ENCODE measurements at places on chromosomes 11 and 22.

GRCh38 chr22:36725366-36726006 lies 21.9 kb upstream of the CACNG2 start:
- no peak for DNase-seq

DNA sequence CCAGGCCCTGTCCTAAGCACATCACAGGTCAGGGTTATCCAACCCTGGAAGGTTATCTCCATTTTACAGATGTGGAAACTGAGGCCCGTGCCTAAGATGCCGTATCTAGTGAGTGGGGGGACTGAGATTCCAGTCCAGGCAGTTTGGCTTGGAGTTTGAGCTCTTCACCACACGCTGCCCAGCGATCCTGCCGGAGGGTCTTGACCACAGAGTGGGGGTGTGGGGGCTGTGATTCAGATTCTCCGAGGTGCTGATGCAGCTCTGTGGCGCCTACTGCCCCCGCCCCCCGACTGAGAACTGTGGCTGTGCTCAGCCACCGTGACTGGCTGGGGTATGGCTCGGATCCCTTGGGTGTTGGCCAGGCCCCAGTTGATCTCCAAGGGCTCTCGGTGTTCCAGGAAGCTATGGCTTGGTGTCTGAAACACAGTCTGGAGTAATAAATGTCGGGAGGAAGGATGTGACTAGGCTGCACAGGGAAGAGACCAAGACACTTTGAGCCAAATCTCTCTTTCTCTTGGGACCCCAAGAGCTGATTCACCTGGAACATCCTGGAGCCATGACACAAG lies 60.6 kb upstream of the RASD2 start:
- DNase-seq: no peak

GRCh38 chr11:65488273-65489034 lies 10.4 kb upstream of the MALAT1 start:
- peak; percentile 43 for DNase-seq

DNA sequence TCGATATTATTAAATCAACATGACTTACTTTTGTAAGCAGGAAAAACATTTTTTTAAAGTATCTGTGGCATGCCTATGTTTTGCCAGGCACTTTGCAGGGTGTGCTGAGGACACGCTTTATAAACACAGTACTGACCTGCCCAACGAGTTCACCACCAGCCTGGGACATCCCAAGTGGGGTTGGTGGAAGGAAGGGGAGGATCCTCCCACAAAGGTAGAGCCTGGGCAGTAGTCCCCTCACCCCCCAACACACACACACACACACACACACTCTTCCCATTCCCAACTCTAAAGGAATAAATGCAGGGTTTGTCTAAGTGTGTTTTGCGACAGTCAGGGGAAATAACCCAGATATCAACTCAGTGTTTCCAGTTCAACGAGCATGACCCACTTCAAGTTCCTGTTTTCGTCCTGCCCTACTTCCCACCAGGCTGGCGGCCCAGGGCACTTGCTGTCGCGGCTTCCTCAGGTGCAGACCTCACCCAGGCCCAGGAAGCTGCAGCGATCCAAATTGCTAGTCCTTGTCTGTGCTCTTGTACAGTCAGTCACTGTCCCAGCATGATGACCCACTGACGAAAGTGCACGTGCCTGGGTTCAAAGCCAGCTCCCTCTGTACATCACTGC lies 3.1 kb downstream of the CERK start:
- peak; percentile 79 for DNase-seq

GRCh38 chr11:129316781-129317180 lies 58.9 kb upstream of the BARX2 start:
- no peak for DNase-seq

DNA sequence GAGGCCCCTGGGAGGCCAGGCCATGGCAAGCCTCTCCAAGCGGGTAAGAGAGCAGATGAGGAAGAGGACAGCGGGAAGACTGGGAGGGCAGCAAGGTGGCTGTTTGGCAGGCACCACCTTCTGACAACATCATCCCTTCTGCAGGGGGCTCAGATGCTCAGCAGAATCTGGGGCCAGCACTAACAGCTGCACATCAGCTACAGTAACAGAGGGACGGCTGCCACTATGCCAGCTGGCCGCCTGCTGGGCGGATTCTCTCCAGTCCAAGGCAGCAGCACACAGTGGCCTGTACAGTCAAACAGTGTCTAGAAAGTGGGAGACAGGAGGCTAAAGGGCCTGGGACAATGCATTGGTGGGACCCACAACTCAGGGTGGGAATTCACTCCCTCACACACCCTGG lies 10.7 kb upstream of the TXN2 start:
- DNase-seq: no peak

DNA sequence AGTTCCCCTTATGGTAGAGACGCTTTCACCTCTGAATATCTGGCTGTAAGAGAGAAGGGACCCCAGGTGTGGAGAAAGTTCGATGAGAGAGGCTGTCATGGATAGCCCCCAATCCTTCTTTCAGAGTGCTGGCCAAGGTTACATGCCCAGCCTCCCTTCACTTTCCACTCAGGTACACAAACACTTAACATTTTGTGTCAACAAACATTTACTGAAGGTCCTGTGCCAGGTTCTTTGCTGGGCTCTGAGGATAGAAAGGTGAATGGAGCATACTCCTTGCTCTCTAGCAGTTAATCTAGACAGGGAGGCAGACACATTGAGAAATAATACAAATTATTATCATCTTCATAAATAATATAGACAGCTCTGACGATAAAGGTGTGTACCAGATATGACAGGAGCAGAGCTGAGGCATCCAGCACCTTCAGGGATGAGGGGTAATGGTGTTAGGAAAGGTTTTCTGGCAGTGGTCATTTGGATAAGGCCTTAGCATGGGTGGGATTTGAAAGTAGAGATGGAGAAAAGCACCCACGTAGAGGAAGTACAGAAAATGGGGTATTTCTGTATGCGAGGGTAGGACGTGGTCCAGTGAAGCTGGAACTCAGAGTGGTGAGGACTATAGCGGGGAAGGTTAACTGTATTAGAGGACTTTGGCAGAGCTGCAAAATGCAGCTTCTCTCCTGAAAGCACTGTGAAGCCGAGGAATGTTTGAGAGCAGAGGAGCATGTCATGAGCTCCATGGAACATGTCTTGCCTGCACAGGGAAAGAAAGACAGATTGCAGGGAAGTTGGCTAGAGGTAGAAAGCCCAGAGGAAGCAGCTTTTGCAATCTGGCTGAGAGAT lies 19.6 kb downstream of the PPFIBP2 start:
- no peak for DNase-seq

- peak; percentile 4 for DNase-seq
These were observed 27.6 kb downstream of the PLEKHA7 start for GRCh38 chr11:16986434-16987204.

DNA sequence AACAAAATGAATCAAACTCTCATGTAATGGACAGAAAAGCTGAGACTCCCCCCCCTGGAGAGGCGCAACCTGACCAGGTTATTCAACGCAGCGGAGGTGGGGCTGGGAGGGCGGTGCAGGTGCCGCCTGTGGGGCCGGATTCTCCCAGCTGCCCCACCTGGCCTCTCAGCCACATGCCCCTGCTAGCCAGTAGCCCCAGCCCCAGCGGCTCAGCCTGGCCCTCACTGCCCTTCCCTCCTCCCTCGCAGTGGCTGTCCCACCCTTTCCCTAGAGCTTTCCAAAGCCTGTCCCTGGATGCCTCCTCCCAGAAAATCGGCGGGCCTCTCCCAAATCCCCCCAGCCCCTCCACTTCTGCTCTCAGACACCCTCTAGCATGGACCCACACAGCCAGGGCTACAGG lies 31.2 kb upstream of the RASD2 start:
- no peak for DNase-seq

- DNase-seq: peak; percentile 95
These were observed 12.2 kb upstream of the CDC42BPG start for GRCh38 chr11:64856382-64857227.

DNA sequence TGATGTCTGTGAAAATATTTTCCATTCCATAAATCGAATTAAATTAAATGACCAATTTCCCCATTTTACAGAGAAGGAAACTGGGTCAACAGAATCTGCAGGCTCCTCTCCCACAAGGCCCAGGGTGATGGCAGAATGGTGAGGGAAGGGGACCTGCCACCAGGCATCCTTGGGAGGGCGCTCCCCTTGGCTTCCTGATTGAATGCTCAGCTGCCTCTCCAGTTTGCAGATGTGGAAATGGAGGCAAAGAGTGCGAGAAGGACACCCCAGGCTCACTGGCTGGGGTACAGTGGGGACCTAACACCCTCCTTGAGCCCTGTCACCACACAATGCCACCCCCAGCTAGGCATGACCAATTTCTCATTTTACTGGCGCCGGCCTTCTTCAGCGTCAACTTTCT lies 28.5 kb upstream of the CSNK1E start:
- no peak for DNase-seq

DNA sequence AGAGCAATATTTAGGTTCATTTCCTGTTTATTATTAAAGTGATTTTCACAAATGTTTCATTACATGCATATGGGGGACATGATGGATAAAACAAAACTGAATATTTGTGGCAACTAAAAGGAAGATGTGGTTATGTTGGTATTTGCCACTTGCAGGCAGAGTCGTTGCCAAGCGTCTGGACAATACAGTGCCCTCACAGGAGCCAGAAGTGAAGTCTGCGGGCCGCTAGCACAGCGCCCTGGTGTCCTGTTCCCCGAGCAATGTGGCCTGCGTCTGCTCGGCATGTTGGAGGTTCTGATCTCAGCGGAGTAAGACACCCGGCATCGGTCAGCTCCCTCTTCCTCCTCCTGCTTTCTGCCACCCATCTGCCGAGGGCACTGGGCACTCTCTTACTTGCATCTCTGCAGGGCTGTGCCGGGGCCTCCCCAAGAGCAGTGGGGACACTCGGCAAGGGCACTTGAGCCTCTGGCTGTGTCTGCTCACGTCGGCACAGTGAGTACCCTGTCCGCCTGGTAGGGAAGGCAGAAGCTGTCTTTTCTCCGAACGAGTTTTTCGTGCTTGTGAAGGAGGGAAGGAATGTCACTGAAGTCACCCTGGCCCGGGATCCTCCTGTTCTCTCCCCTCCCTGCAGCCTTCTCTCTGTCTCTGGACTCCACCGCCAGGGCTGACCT lies 10.5 kb upstream of the TTLL12 start:
- no peak for DNase-seq

DNA sequence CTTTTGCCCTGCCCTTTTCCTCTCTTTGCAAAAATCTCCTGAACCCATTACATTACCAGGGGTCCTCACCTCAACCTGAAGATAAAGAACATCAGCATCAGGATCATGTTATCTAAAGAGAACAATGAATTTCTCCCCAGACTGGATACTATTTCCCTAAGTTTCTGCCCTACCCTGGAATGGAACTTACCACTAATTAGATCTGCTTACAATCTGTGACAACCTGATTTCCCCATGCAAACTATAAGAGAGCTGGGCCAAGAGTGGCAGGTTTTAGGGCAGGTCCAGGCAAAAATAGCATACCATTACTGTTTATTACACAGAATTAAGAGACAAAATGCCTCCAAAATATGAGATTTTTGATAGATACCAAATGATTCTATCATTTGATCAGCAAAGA lies 58.0 kb upstream of the GDPD4 start:
- DNase-seq: no peak

- peak; percentile 66 for DNase-seq
These were observed 27.3 kb downstream of the STK33 start for GRCh38 chr11:8566613-8567210.

DNA sequence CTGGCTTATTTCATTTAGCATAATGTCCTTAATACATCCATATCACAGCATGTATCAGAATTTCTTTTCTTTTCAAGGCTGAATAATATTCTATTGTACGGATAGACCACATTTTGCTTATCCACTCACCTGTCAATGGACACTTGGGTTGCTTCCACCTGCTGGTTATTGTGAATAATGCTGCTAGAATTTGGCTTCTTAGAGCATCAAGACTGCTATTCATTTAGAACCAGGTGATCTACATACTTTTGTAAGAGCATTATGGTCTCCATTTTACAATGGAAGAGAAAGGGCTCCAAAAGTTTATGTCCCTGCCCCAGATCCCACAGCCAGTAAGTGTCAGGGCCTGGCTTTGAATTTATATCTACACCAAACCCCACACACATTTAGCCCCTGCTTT lies 100.7 kb upstream of the CD82 start:
- DNase-seq: no peak

DNA sequence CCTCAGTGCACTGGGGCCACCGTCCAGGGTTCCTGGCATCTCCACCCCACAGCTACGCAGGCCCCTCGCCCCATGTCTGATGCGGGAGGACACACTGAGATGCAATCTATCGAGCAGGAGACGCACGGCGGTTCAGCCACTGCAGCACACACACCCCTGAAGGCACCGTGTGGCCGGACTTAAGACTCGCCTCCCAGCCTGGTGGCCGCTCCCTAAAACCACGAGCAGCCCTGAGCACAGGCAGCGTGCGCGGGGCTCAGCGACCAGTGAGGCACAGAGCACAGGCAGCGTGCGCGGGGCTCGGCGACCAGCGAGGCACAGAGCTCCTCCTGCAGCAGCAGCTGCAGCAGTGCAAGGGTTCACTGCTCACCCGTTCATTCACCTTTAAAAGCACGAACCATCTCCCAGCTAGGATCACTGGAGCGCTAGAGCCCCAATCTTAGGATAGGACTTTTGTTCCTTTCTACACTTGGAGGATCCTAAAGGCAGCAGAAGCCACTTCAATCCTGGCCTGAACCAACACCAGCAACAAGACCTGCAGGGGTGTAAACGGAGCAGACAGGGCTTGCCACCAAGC lies 31.4 kb downstream of the TOLLIP start:
- no peak for DNase-seq

DNA sequence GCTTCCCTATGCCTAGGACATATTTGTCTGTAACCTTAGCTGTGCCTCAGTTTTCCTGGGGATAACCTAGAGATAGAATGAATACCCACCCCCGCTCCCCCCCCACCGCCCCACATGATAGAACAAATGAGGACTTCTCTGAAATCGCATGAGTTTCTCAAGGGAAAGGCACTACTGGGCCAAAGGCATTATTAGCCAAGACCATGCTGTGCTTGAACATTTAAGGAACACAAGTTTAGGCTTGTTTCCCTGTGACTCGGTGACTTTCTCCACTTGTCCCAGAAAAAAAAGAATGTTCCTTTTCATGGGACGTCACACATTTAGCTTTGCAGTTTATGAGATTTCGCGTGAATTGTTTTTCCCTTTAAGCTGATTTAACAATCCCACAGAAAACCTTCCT lies 51.4 kb upstream of the CRTAM start:
- no peak for DNase-seq

GRCh38 chr11:1054143-1055108 lies 17.9 kb upstream of the MUC6 start:
- no peak for DNase-seq

DNA sequence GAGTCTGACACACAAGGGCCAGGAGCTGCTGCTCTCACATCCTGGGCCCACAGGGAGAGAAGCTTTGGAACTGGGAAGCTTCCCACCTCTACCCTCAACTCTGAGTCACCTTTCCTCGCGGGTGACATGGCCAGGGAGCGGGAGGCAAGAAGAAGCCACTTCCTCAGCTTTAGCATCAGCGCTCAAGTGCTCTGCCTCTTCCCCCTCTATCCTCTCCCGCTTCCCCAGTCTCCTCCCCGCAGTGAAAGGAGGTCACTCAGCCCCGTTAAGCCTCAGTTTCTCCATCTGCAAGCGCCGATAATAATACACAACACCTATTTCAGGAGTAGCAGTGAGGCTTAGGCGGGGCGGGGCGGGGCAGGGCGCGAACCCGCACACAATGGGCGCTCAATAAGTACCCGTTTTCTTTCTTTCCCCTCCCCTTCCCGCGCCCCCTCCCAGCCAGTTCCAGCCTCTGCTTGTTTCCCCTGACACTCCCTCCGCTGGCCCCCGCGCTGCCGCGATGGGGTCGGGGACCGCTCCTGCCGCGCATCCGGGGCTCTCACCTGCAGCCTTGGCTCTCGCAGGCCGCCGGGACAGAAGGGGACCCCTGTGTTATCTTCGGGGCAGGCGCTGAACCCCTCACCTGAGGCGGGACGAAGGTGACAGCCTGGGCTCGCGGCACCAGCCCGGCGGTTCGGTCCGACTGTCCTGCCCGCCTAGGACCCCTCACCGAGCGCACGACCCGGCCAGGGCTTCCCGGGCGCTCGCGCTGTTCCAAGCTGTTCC lies 892 bp downstream of the GDPD5 start:
- DNase-seq: peak; percentile 56

All from suppressor macrophage treated with lipopolysaccharide for 1 hour (primary cell).